Hematopoietic multipotent progenitor cell treated with erythropoietin and hydrocortisone succinate and interleukin-3 and kit ligand, for 4 days (in vitro differentiated cells): ENCODE measurements at places on chromosomes 2 and 18.

- peak; percentile 26 for DNase-seq
Observed at GRCh38 chr2:198371921-198372543, 567.6 kb downstream of the PLCL1 start.

DNA sequence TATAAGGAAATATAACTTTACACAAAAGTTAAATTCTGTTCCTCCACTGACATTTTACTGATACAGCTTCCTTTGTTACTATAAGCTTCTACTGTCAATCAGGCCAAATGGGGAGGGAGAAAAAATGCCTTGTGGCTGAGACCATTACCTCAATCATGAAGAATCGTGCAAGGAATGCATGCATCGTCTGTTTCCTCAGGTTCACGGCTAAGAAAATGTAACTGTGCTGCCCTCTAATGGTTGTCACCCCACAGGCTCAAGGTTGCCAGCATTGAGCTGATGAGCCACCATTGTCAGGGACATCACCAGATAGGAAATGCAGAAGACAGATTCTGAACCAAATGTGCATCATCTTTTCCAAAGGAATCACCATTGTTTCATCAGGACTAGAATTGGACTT, 426.9 kb downstream of the CDH2 start:
- peak; percentile 23 for DNase-seq

- DNase-seq, result no peak
Observed at GRCh38 chr2:156158808-156159207, 173.7 kb downstream of the NR4A2 start.

- peak; percentile 40 for DNase-seq
Observed at GRCh38 chr18:159037-159652, 788 bp downstream of the USP14 start.

DNA sequence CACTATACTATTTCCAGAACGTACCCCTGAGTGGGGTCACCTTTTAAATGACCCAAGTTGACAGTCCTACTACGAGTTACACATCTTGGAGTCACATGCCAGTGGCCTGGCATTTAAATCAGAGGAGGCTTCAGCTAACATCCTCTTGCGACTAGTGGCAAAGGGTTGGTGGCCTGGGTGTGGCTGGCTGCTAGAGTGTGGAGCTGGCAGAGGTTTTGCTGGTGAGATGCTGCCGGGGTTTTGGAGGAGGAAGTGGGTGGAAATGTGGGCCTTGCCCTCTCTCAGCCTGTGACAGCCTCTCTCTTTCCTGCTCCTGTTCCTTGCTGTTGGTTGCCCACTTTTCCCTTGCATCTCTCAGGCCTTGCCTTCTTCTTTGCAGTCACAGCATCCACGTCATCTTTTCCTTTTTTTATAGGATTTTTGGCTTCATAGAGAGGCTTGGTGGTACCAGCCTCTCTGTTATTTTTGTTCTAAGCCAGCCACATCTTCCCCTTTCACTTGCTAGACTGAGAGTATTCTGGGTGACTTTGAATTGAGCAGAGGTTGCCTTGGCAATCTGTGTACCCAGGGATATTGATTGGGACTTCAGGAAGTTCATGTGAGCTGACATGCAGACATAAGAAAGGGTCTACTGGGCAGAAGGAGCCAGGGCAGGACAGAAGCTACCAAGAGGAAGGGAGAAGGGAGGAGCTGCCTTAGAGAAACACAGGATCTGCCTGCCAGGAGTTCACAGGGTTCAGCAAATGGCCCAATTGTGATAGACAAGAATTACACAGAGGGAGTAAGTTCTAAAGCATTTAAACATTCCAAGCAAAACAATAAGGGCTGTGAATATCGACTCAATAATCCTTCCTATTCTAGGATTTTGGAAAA, 55.4 kb downstream of the CDC42EP3 start:
- DNase-seq, result peak; percentile 78

DNA sequence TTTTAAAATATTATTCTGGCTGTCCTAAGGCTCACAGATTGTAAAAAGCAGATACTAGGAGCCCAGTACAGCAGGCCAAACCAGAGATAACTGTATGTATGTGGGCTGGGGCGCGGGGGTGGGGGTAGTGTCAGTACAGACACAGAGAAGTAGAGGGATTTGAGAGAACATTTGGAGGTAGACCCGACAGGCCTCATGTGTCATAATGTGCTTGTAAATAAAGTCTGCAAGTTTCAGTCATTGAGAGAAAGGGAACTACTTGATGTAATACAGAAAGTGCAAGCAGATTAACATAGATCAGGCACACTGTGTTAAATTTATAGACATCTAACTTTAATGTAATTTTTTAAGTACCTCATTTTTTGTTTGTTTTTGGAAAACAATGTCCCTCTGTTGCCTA, 7.4 kb upstream of the POLI start:
- peak; percentile 48 for DNase-seq

- peak; percentile 36 for DNase-seq
Observed at GRCh38 chr2:123915380-123915779, 109.7 kb upstream of the CNTNAP5 start.

- peak; percentile 94 for DNase-seq
Observed at GRCh38 chr18:35110554-35111485, 69.6 kb downstream of the MAPRE2 start.

GRCh38 chr2:58073008-58073407, 26.4 kb downstream of the VRK2 start:
- DNase-seq, result no peak

DNA sequence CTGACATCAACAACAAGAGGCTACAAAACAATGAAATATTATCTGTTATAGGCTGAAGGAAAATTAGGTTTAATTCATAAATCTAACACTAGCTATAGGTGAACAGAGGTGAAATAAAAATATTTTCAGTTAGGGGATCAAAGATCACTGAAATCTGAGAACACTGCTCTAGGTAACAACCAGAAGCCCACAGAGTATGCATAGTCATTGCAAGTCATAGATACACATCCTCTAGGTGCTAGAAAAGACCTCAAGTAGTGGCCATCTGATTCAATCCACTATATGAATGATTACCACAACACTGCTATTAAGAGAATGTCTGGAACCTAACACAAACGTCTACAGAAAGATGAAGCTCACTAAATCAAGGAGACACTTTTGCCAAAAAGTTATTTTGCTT, 264.6 kb upstream of the CYP26B1 start:
- DNase-seq, result no peak

GRCh38 chr18:72762515-72763122, 105.2 kb downstream of the NETO1 start:
- peak; percentile 81 for DNase-seq

GRCh38 chr18:48829443-48830149, 121.2 kb downstream of the SMAD7 start:
- DNase-seq, result no peak

DNA sequence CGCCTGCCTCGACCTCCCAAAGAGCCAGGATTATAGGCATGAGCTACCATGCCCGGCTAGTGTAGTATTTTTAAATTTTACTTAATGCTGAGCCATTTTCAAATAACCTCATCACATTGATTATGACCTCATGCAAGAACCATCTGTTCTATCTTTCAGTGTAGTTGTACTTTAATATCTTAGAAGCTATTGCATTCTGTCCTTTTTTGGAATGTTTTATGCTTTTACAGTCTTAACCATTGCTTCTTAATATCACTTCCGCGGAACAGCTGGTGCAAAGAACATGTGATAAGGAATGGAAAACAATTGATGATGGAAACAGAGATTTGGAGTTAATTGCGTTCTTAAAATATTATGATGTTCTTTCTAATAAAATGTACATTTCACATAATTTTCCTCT, 2.7 kb downstream of the GEN1 start:
- DNase-seq, result no peak

- DNase-seq, result no peak
Observed at GRCh38 chr2:98335271-98335670, 11.0 kb upstream of the CNGA3 start.

GRCh38 chr2:32572030-32572429, 55.8 kb upstream of the TTC27 start:
- DNase-seq, result no peak

DNA sequence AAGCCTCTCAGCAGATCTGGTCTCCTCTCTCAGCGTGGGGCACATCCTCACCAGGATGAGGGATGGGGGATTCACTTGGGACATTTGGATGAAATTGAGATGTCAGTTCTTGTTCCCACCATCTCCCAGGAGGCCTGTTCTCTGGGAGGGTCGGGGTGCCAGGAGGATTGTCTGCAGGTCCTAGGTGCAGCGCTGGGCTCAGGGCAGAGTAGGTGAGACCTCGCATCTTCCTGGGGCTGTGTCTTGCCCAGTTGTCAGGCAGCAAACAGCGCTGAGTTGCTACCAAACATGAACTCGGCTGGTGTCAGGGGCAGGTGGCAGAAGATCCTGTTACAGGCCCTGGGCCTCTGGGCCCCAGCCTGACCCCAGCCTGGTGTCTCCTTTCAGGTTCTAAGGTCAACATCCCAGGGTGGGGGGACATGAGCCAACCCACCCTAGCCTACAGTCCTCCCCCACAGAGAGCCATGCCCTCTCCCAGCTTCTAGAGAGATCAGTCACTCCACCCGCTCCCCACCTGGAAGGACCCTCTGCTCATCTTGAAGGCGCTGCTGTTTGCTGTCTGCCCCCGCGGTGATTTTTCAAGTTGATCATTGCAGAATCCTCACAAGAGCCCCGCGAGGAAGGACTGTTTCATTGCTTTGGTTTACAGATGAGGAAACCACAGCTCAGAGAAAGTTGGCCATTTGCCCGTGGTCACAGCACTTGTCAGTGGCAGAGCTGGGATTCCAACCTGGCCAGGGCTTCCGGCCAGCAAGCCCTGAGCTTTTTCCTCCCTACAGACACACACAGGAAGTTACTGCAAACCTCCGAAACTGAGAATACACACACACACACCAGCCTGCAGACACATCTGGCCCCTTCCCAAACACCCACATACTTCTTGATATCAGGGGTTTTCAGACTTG, 83.9 kb downstream of the STPG4 start:
- DNase-seq, result peak; percentile 93

DNA sequence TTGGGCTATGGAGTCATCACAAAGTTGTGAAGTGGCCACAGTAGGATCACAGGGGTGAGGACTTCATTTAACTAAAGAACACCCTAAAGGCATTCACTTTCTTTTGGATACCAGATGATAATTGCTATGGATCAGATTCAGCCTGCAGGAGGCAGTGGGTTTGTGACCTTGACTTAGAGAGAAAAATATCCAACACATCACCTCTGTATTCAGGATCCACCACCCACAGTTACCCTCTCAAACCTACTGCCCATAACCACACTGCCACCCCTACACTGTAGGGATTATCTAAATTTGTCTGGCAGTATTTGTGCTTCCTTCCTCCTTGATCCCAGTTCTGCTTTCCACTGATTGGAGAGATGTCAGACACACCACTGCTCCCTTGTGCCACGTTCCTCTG, 269.4 kb downstream of the MYCN start:
- DNase-seq, result peak; percentile 22

GRCh38 chr2:233668605-233669260, 3.0 kb upstream of the UGT1A9 start:
- DNase-seq, result no peak

- no peak for DNase-seq
Observed at GRCh38 chr18:29373000-29373399, 1196.1 kb upstream of the CDH2 start.

DNA sequence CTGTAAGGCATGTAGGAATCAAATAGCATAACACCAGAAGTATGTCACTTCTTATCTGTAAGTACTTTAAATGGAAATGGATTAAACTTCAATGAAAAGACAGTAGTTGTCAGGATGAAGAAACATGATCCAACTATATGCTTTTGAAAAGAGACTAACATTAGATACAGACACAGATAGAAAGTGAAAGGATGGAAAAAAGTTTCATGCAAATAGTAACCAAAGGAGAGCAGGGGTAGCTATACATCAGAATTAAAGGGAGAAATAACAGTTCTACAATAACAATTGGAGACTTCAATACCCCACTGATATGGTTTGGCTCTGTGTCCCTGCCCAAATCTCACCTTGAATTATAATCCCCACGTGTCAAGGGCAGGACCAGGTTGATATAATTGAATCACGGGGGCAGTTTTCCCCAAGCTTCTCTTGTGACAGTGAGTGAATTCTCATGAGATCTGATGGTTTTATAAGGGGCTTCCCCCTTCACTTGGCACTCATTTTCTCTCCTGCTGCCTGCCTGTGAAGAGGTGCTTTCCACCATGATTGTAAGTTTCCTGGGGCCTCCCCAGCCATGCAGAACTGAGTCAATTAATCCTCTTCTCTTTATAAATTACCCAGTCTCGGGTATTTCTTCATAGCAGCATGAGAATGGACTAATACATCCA, 205.4 kb upstream of the CDH2 start:
- DNase-seq, result no peak

DNA sequence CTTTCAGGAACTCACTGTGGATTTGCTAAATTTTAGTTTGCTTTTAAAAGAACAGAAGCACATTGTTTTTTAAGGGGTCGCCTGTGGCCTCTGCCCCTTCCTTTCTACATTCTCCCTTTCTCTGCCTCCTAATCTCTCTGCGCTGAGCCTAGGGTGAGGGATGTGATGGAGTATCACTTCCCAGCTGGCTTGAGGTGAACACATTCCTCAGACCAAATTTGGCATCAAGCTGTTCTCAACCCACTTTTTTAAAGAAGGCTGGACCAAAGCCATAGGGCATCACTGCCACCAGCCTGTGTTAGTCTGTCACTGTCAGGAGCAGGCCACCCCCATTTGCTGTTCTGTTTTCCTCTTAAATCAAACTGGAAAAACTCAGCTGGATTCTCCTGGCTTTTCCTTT, 27.4 kb downstream of the EIF4E2 start:
- DNase-seq, result no peak

DNA sequence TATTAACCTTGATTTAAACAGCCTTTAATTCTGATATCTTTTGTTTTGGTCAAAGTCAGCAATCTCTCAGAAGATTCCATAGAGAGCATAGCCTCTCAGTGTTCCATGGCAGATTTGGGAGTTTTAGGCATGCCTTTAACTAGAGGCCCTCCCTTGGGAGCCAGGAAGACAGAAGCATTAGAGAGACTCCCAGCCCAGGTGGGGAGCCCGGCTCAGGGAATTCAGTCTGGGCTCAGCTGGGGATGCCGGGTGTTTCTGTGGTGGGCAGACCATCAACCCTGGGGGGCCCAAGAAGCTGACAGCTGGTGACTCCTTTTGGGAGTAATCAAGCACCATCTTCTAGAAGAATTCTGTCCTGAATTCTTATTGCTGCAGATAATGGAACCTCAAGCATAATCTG, 99.7 kb upstream of the CELF4 start:
- DNase-seq, result no peak
